ENCODE measurements at places on chromosomes 13 and 19. TPM values are rescaled to one million over a fixed set of nuclear protein-coding genes. Genes with fewer than 3 reads are reported as not detected.
A peak's percentile ranks its signal among the peaks of the same experiment; 100 is the strongest.

- H3K4me3 ChIP-seq: peak overlapping the region; percentile 12
- H3K27me3 ChIP-seq: no peaks in the 10 kb centered on the region
- H3K4me1 ChIP-seq: no peaks in the 10 kb centered on the region
- no peak for DNase-seq
Observed at GRCh38 chr19:6773323-6773931, 919 bp downstream of the VAV1 start.

DNA sequence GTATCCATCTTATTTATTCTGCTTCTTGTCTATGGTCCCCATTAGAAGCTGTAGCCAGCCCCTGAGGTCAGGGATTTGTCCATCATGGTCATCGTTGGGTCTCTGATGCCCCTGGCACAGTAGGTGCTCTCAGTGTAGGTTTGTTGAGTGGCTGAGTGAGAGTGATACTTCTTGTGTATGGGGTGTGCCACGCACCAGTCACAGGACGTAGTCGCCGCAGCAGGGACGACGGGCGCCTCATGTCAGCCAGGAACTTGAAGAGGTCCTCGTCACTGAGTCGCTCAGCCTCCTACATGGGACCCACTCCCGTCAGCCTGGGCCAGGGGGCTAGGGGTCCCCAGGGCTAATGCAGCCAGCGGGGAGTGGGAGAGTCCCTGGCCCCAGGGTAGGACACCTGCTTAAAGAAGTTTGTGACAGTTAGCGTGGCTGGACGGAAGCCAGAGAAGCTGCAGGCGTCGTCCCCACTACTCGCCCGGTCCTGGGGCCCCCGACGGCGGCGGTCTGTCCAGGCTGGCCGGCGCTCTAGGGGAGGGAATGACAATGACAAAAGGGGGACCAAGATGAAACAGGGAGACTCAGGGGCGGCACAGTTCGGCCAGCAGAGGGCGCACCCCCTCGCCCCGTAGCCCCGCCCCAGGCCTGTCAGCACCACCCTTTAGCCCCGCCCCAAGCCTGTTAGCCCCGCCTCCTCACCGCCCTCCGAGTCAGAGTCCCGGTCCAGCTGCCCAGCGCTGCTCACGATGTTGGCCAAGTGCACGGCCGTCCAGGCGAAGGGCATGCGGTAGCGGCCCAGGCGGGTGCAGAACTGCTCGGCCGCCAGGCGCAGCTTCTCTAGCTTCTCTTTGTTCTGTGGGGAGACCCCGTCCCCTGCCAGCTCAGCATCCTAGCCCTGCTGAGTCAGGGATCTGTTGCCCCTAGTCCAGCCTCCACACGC, 3.7 kb downstream of the ANGPTL8 start:
- peaks cover 10% of the 10 kb centered on the region for H3K4me1 ChIP-seq
- no peak overlapping the region for H3K27ac ChIP-seq
- H3K4me3 ChIP-seq: peak overlapping the region; percentile 27
- H3K27me3 ChIP-seq: no peaks in the 10 kb centered on the region

GRCh38 chr13:108323031-108323430, 53.5 kb downstream of the TNFSF13B start:
- H3K4me1 ChIP-seq: no peaks in the 10 kb centered on the region
- no peaks in the 10 kb centered on the region for H3K27me3 ChIP-seq
- no peaks in the 10 kb centered on the region for H3K36me3 ChIP-seq
- H3K4me3 ChIP-seq: no peak overlapping the region
- DNase-seq: no peak
- H3K27ac ChIP-seq: no peak overlapping the region

GRCh38 chr13:95128045-95128643, 173.1 kb downstream of the ABCC4 start:
- no peak overlapping the region for H3K4me3 ChIP-seq
- no peaks in the 10 kb centered on the region for H3K36me3 ChIP-seq
- peak; percentile 15 for DNase-seq
- H3K4me1 ChIP-seq: no peaks in the 10 kb centered on the region
- H3K27me3 ChIP-seq: no peaks in the 10 kb centered on the region
- no peak overlapping the region for H3K27ac ChIP-seq

DNA sequence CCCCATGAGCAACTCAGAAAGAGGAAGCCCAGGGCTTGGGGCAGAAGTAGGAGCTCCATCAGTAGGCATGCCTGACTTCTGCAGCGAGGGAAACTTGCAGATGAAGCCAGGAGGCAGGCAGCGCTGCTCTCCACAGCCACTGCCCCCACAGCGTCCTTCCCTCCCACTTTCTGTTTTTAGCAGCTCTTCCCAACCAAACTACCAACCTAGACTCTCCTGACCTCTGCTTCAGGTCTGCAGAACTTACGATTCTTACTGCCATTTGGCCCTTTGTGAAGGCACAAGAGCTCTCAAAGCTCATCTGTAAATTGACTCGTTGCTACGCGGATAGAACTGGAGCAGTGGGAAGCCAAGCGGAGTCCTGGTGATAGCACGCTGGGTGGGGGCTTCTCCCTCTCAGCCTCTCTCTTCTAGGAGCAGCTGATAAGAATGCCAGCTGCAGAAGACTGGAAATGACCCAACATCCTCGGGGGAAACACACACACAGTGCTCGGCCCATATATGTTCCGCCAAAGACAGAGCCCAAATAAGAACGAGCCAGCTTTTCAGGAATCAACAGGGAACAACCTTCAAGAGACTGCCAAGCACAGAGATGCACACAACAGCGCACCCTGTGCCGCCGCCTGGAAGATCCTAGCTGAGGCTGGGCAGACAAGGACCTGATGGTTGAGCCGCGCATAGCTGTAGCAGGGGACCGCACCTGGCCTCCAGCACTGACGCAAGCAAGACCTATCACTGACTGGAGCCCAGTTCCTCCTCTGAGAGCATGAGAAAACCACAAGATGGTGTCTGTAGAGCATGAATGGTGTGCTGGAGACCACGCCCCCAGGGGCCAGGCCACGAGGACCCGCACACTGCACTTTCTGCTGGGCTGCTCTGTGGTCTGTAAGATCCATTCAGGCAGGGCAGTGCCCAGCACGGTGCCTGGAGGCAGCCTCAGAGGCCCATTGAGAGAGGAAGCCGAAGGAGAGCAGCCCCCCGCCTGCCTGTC, 15.9 kb upstream of the SLC35E1 start:
- peak overlapping the region; percentile 47 for H3K27ac ChIP-seq
- H3K36me3 ChIP-seq: peaks cover 10% of the 10 kb centered on the region
- peak; percentile 25 for DNase-seq
- peaks cover 75% of the 10 kb centered on the region for H3K4me1 ChIP-seq

DNA sequence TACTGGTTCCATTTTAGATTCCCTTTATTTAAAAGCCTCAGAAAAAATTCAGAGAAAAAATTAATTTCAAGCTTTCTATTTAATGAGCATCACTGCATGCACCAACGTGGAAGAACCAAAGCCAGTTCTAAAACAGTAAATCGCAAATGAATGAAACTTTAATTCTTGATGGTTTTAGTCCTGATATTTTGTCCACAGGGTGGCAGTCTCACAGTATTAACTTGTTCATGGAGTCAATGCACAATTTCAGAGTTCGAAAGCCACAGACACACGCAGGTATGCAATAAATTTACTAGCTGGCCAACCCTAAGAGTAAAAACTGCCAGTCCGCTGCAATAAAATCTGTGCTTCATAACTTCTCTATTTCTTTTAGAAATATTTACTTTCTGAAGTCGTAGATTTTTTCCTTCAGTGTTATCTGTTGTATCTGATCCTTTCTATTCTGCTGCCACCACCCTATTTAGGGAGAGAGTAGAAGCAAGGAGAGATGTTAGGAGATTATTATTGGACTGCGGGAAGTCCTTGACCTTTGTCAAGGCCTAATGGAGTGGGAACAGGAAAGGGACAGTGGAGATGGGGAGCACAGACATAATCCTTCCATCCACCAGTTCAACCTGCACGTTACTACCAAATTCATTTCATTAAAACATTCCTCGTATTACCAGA, 7.0 kb upstream of the WBP4 start:
- H3K27me3 ChIP-seq: no peaks in the 10 kb centered on the region
- H3K4me3 ChIP-seq: no peak overlapping the region
- peaks cover 5% of the 10 kb centered on the region for H3K4me1 ChIP-seq
- no peak overlapping the region for H3K27ac ChIP-seq
- H3K36me3 ChIP-seq: no peaks in the 10 kb centered on the region
- DNase-seq: peak; percentile 23

DNA sequence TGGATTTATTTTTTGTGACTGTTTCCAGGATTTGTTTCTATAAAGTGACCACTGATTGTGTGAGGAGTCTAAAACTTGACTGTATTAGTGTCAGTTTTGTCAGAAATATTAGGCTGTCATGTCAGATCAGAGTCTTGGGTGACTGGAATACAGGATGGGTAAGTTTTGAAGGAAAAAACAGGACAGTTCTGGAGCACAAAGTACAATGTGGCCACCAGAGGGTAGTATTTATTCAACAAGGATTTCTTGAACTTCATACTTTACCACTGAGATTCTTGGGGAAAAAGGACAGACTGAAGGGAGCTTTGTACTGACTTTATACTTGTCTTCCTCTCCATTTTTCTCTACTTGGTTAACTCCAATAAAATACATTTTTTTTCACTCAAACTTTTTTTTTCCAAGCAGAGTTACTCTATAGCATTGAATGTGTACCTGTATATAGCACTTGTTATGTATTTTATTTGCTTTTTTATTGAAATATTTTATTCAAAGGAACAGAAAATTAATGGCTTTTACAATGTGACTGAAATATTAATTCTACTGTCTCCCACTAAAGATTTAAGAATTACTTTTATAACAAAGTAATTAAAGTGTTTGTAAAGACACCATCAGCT, 51.1 kb downstream of the LMO7 start:
- peak; percentile 61 for DNase-seq
- no peak overlapping the region for H3K4me3 ChIP-seq
- no peaks in the 10 kb centered on the region for H3K4me1 ChIP-seq

- DNase-seq: no peak
- H3K27me3 ChIP-seq: no peaks in the 10 kb centered on the region
- no peaks in the 10 kb centered on the region for H3K4me1 ChIP-seq
Observed at GRCh38 chr19:42634409-42635232, 39.9 kb upstream of the CEACAM8 start.

DNA sequence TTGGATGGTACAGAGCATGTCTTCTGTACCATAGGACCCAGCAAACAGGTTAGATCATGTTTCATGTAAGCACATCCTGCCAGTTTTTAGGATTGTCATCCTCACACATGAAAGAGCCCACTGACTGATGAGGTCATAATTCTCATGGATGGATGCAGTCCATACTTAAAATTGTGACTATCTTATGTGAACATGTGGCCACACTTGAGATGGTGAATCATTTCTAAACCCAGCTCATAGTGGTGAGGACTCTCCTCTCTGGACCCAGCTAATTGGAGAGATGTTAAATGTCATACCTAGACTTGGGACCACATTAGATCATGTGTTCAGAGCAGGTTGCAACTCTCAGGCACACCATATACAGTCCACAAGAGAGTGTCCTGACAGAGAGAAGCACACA, 24.8 kb upstream of the ZNF254 start:
- no peak for DNase-seq
- peaks cover 13% of the 10 kb centered on the region for H3K36me3 ChIP-seq
- no peak overlapping the region for H3K27ac ChIP-seq
- H3K4me1 ChIP-seq: no peaks in the 10 kb centered on the region
- H3K4me3 ChIP-seq: no peak overlapping the region
- no peaks in the 10 kb centered on the region for H3K27me3 ChIP-seq

DNA sequence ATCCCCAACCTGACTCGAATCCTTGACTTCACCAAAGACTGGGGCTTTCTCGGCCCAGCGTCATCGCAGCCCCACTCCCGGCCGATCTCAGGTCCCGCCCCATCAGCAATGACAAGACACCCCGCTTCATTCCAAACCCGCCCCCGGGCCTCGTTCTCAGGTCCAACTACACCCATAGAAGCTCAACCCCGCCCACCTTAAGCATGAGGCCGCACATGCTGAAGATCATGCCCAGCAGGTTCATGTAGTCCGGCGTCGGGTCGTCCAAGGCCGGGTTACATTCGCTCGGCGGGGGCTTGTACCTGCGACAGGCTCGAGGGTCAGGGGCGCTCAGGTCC, 2.3 kb downstream of the WDR83 start:
- H3K4me3 ChIP-seq: peak overlapping the region; percentile 99
- no peaks in the 10 kb centered on the region for H3K27me3 ChIP-seq
- no peak for DNase-seq

GRCh38 chr13:98749501-98749900, 3.0 kb downstream of the SLC15A1 start:
- DNase-seq: no peak
- no peak overlapping the region for H3K27ac ChIP-seq
- H3K4me1 ChIP-seq: peaks cover 10% of the 10 kb centered on the region
- peaks cover 24% of the 10 kb centered on the region for H3K27me3 ChIP-seq
- H3K36me3 ChIP-seq: no peaks in the 10 kb centered on the region
- H3K4me3 ChIP-seq: no peak overlapping the region

GRCh38 chr13:91399189-91400062, 1.0 kb downstream of the GPC5 start:
- no peak for DNase-seq
- peaks cover 11% of the 10 kb centered on the region for H3K4me1 ChIP-seq
- H3K27ac ChIP-seq: peak overlapping the region; percentile 61
- no peaks in the 10 kb centered on the region for H3K36me3 ChIP-seq

- DNase-seq: no peak
- no peaks in the 10 kb centered on the region for H3K27me3 ChIP-seq
- peaks cover 43% of the 10 kb centered on the region for H3K36me3 ChIP-seq
- H3K4me1 ChIP-seq: peaks cover 58% of the 10 kb centered on the region
Observed at GRCh38 chr19:56114051-56114777, 6.9 kb downstream of the ZNF787 start.

DNA sequence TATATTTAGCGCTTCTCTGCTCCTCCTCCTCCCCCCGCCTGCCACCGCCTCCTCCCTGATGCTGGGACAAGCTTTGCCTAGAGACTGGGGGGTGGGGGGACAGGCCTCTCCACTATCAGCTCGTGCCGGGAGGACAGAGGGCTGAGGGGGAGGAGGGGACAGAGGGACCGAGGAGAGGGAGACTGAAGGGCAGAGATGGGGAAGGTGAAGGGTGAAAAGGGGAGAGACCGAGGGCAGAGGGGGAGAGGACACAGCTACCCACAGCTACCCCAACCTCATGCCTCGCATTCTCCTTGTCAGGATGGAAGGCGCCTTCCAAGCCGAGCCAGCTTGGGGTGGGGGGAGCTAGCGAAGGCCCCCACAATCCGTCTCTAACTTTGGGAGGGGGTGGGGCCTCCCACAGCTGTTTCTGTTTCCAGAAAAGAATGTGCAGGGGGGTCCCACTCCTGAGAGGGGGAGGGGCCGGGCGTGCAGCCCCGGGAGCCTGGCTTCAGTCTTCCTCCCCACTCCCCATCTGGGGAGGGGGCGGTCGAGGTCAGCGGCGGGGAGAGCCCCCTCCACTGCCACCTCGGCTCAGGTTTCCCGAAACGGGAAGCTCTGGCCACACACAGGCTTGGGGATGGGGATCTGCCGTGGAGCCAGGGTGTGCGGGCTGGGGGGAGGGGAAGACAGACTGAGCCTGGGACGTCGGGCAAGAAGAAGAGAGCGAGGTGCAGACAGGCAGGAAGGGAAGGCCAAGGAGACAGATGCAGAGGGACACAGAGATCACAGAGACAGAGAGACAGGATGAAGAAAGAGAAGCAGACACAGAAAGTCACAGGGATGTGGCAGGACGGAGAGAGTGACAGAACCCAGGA, 1.6 kb downstream of the DACT3 start:
- peaks cover 35% of the 10 kb centered on the region for H3K4me1 ChIP-seq
- H3K4me3 ChIP-seq: peak overlapping the region; percentile 71
- no peak for DNase-seq
- no peaks in the 10 kb centered on the region for H3K27me3 ChIP-seq
- H3K36me3 ChIP-seq: peaks cover 7% of the 10 kb centered on the region
- peak overlapping the region; percentile 81 for H3K27ac ChIP-seq

Gene HIF3A
- total RNA-seq: 54.9 TPM

Gene SPART
- 132 TPM for total RNA-seq

Gene ZNF441
- 38.5 TPM for total RNA-seq

Gene PRR19
- 0.30 TPM for total RNA-seq

Gene CGB1
- total RNA-seq: not detected

Data from spinal cord (tissue), 10 donors.